Small intestine (tissue), 16 donors: ENCODE measurements at places on chromosomes 12 and 14. TPM values are rescaled to one million over a fixed set of nuclear protein-coding genes. Genes with fewer than 3 reads are reported as not detected.
A peak's percentile ranks its signal among the peaks of the same experiment; 100 is the strongest.

DNA sequence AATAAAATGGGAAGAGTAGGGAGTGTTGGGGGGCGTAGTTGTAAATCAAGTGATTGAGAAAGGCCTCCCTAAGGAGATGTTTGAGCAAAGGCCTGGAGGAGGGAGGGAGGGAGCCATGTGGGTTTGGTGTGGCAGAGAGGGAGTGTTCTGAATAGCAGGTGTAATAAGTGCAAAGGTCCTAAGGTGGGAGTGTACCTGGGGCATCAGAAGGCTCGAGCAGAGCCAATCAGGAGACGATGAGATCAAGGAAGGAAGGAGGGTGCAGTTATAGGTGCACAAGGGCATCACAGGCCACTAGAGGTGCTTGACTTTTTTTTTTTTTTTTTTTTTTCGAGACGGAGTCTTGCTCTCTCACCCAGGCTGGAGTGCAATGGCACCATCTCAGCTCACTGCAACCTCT, 77.9 kb upstream of the PLXNC1 start:
- no peaks in the 10 kb centered on the region for H3K36me3 ChIP-seq
- peak; percentile 92 for DNase-seq
- no peak overlapping the region for H3K4me3 ChIP-seq
- H3K27ac ChIP-seq, result no peak overlapping the region
- no peaks in the 10 kb centered on the region for H3K27me3 ChIP-seq
- peaks cover 12% of the 10 kb centered on the region for H3K4me1 ChIP-seq

DNA sequence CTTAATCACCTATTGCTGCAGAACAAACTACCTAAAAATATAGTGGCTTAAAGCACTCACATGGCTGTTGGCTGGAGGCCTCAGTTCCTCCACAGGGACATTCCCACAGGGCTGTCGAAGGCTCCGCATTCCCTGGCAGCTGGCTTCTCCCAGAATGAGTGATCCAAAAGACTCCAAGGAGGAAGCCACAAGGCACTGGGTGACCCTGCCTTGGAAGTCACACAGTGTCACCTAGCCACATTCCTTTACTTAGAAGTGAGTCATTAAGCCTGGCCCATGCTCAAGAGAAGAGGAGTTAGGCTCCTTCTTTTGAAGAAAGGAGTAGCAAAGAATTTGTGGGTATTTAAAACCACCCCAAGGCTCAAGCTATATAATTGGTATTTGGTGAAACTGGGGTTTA, 63.9 kb upstream of the MAP1LC3B2 start:
- no peak for DNase-seq
- H3K27ac ChIP-seq, result no peak overlapping the region
- no peak overlapping the region for H3K4me3 ChIP-seq
- no peaks in the 10 kb centered on the region for H3K36me3 ChIP-seq
- H3K4me1 ChIP-seq, result no peaks in the 10 kb centered on the region
- no peaks in the 10 kb centered on the region for H3K27me3 ChIP-seq

DNA sequence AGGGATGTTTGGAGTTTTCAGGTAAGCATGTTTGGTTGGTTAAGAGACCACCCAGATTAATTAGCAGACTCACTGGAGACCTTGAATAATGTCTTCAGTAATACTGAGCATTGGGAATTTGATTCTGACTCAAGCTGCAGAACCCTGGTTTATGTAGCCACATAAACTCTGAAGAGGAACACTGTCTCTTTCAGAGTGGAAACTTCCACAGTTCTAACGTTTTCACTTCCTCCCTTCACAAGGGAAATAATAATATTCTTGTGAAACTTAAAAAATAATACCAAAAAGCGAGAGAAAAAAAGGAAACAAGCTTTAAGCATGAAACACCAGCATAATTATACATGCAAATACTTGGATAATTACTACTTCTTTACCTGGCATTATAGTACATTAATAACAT, 40.0 kb upstream of the ST8SIA1 start:
- H3K4me3 ChIP-seq, result no peak overlapping the region
- DNase-seq, result no peak
- H3K4me1 ChIP-seq, result no peaks in the 10 kb centered on the region

GRCh38 chr12:56257491-56258067, 605 bp downstream of the ANKRD52 start:
- H3K27me3 ChIP-seq, result no peaks in the 10 kb centered on the region
- H3K4me3 ChIP-seq, result peak overlapping the region; percentile 59
- peaks cover 3% of the 10 kb centered on the region for H3K4me1 ChIP-seq
- peak; percentile 54 for DNase-seq

GRCh38 chr12:68200854-68201253, 24.8 kb downstream of the IL26 start:
- no peak overlapping the region for H3K4me3 ChIP-seq
- no peaks in the 10 kb centered on the region for H3K36me3 ChIP-seq
- DNase-seq, result no peak

DNA sequence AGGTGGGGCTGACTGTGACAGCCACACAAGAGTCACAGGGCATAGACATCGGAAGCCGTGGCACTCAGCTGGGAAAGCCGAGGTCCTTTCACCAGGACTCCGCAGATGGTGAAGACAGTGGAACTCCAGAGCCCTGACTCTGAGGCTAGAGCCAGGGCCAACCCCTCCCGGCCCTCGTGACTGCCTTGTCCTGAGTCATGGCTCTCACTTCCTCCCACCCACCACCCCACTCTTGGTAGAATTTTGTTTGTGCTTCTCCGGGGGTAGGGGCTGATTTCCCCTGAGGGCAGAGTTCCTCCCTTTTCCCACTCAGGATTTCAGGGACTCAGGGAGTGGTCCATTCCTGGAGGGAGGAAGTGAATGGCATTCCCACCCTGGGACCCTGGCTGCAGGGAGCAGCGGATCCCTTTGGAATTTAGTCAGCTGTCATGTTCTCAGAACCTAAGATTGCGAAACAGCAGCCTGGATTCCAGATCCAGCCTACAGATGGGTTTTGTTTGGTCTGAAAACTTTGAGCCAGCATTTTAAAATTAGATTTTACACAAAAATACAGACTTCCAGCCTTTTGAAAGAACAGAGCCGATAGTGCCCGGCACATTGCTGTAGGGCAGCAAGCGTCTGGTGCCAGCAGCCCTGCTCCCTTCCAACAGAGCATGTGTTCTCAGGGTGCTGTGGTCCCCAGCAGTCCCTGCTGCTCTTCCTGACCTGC, 50.7 kb downstream of the TPCN1 start:
- no peak overlapping the region for H3K4me3 ChIP-seq
- no peaks in the 10 kb centered on the region for H3K27me3 ChIP-seq
- DNase-seq, result no peak

DNA sequence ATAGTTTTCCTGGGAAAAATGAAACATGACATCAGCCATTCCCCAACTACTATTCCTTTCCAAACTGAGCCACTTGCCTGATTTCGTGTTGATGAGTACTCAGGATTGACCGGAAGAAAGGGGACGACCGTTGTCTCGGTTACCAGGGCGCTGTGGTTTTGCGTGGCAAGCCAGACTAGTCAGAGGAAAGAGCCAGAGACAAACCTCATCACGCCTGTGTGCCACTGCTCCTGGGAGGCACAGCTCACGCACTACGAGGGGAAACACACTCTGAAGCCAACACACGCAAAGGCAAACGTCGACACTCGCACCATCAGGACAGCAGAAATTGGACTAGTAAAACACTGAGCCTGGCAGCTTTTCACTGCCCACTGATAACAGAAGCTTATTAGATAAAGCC, 35.0 kb downstream of the GIT2 start:
- H3K27ac ChIP-seq, result no peak overlapping the region
- H3K4me1 ChIP-seq, result no peaks in the 10 kb centered on the region
- no peaks in the 10 kb centered on the region for H3K27me3 ChIP-seq
- DNase-seq, result no peak
- H3K36me3 ChIP-seq, result peaks cover 37% of the 10 kb centered on the region

GRCh38 chr14:59483363-59483762, 845 bp downstream of the L3HYPDH start:
- no peak for DNase-seq
- H3K36me3 ChIP-seq, result peaks cover 6% of the 10 kb centered on the region
- H3K27ac ChIP-seq, result peak overlapping the region; percentile 93

DNA sequence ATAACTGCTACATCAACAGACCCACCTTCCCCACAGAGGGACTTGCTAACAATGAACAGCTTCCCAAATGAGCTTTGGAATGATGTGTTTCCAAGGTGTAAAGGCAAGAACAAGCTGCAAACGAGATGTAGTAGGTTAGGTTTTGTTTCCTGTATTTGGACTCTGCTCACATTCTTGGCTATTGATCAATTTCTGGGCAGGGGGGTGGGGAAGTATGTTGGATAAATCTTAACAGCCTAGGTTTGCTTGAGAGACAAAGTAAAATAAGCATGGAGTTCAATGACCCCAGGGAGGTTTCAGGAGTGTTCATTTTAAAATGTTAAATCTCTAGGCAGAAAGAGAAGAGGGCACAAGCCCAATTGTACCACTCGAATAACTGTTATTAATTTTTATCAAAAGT, 146.6 kb downstream of the DPY19L2 start:
- no peak for DNase-seq
- no peaks in the 10 kb centered on the region for H3K27me3 ChIP-seq
- no peak overlapping the region for H3K4me3 ChIP-seq
- H3K36me3 ChIP-seq, result no peaks in the 10 kb centered on the region

DNA sequence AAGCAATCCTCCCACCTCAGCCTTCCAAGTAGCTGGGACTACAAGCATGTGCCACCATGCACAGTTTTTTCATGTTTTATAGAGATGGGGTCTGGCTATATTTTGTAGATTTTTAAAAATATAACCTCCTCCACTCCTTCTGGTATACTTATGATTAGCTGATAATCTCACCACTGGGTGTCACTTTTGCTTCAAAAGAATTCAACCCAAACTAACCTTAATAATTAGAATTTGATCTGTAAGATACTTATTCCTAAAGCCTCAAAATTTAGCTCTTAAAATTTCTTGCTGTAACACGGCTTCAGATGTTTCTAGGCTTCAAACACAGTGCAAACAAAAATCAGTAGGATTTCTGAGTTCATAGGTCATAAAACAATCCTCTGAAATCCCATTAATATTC, 130.3 kb downstream of the CEP83 start:
- no peak overlapping the region for H3K4me3 ChIP-seq
- H3K27me3 ChIP-seq, result no peaks in the 10 kb centered on the region
- peaks cover 3% of the 10 kb centered on the region for H3K36me3 ChIP-seq
- no peak overlapping the region for H3K27ac ChIP-seq

DNA sequence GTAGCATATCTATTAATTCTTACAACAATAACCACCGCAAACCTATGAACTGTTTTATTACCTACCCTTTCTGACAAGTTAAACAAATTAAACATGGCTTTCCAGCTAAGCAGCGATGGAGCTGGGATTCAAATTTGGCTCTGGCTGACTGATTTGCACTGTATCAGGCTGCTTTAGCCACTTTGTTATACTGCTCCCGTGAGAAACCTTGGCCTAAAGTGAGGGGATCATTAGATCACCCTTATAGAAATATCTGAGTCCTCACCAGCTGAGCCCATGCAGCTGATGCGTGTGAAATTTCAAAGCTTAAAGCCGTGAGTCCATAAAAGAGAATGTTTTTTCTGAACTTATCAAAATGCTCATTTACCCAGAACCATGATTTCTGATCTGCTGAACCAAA, 8.1 kb upstream of the GPHB5 start:
- H3K27me3 ChIP-seq, result no peaks in the 10 kb centered on the region
- H3K36me3 ChIP-seq, result no peaks in the 10 kb centered on the region
- no peak overlapping the region for H3K27ac ChIP-seq
- H3K4me1 ChIP-seq, result no peaks in the 10 kb centered on the region

DNA sequence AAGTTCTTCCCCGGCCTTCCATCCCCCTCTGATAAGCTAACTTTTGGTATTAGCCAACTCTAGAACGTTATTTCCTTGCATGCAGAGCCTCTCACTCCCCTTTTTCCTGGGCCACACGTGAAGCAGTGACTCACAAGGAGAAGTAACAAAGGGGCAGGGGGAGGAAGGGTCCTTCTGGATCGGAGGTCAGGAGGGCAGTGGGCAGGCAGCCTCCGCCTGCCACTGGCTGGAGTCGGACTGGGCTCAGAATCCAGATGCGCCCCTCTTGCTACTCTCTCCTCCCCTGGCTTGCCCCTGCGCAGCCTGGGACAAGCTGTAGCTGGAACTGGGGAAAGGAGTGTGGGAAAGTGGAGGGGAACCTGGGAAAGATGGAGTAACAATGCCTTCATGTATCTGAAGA, 55.0 kb downstream of the TPCN1 start:
- H3K36me3 ChIP-seq, result peaks cover 57% of the 10 kb centered on the region
- no peaks in the 10 kb centered on the region for H3K27me3 ChIP-seq
- no peak overlapping the region for H3K27ac ChIP-seq
- H3K4me3 ChIP-seq, result no peak overlapping the region
- DNase-seq, result no peak
- no peaks in the 10 kb centered on the region for H3K4me1 ChIP-seq

GRCh38 chr12:29794862-29795261, 11.1 kb upstream of the TMTC1 start:
- H3K36me3 ChIP-seq, result no peaks in the 10 kb centered on the region
- H3K4me3 ChIP-seq, result no peak overlapping the region
- H3K4me1 ChIP-seq, result no peaks in the 10 kb centered on the region
- no peak for DNase-seq
- H3K27ac ChIP-seq, result no peak overlapping the region

GRCh38 chr12:109202770-109203169, 86.4 kb downstream of the ACACB start:
- H3K4me1 ChIP-seq, result no peaks in the 10 kb centered on the region
- H3K27ac ChIP-seq, result no peak overlapping the region
- DNase-seq, result no peak
- peaks cover 25% of the 10 kb centered on the region for H3K36me3 ChIP-seq

GRCh38 chr14:37721976-37722659, 126.7 kb downstream of the TTC6 start:
- H3K36me3 ChIP-seq, result no peaks in the 10 kb centered on the region
- no peak overlapping the region for H3K4me3 ChIP-seq
- peak; percentile 25 for DNase-seq
- H3K27ac ChIP-seq, result no peak overlapping the region
- H3K4me1 ChIP-seq, result no peaks in the 10 kb centered on the region

DNA sequence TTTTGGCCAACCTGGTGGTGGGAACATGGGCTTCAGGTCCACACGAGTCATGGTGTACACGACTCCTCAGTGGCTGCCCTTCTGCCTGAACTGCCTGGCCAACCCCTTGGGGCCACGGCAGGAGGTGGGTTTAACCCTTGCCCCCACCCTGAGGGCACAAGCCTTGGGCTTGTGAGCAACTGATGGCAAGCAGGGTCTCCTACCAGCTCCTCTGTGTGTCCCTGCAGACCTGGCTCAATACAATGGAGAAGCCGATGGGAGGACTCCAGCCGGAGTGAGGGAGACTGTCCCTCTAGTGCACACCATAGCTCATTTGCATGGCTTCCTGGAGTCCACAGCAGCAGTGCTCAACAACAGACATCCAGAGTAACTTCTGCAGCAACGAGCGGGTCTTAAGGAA, 28.0 kb downstream of the JAG2 start:
- H3K27me3 ChIP-seq, result no peaks in the 10 kb centered on the region
- no peak overlapping the region for H3K27ac ChIP-seq
- no peak for DNase-seq
- H3K4me3 ChIP-seq, result no peak overlapping the region

- H3K4me3 ChIP-seq, result no peak overlapping the region
- no peaks in the 10 kb centered on the region for H3K27me3 ChIP-seq
- peaks cover 31% of the 10 kb centered on the region for H3K4me1 ChIP-seq
- no peak for DNase-seq
- no peak overlapping the region for H3K27ac ChIP-seq
Observed at GRCh38 chr12:122987086-122987951, 6.8 kb downstream of the ARL6IP4 start.

- H3K4me1 ChIP-seq, result no peaks in the 10 kb centered on the region
- H3K36me3 ChIP-seq, result no peaks in the 10 kb centered on the region
- DNase-seq, result no peak
- H3K4me3 ChIP-seq, result no peak overlapping the region
Observed at GRCh38 chr12:128848371-128848770, 4.9 kb upstream of the GLT1D1 start.

Gene DLGAP5
- 13.2 TPM for polyA plus RNA-seq

Gene CELA1
- polyA plus RNA-seq, result 0.09 TPM

Gene CLEC2A
- not detected for polyA plus RNA-seq

Gene GDF3
- not detected for polyA plus RNA-seq

Gene DHRS4L2
- polyA plus RNA-seq, result 105 TPM

Gene PIWIL1
- polyA plus RNA-seq, result not detected

Gene MYH6
- 52.1 TPM for polyA plus RNA-seq

Gene BCAT1
- polyA plus RNA-seq, result 2.4 TPM

Gene GRIP1
- polyA plus RNA-seq, result 0.67 TPM
